ENCODE measurements at places on chromosomes 4 and X. TPM values are rescaled to one million over a fixed set of nuclear protein-coding genes. Genes with fewer than 3 reads are reported as not detected.

DNA sequence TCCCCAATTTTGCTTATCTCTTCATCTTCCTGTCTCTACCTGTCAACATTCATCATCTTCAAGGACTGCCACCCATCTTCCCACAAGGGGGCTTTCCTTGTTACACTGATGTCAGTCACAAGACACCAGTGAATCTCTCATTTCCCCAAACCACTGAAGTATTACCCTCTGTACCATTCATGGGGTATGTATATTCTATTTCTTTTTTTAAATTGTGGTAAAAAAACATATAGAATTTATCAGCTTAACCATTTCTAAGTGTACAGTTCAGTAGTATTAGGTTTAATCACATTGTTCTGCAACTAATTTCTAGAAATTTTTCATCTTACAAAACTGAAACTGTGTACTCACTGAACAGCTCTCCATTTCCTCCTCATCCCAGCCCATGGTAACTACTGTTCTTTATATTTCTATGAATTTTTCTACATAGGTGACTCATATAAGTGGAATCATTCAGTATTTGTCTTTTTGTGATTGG, 98.6 kb downstream of the LARP7 start:
- no peak for DNase-seq

- DNase-seq, result no peak
These were observed 143.9 kb downstream of the BCOR start for GRCh38 chrX:39953879-39954278.

DNA sequence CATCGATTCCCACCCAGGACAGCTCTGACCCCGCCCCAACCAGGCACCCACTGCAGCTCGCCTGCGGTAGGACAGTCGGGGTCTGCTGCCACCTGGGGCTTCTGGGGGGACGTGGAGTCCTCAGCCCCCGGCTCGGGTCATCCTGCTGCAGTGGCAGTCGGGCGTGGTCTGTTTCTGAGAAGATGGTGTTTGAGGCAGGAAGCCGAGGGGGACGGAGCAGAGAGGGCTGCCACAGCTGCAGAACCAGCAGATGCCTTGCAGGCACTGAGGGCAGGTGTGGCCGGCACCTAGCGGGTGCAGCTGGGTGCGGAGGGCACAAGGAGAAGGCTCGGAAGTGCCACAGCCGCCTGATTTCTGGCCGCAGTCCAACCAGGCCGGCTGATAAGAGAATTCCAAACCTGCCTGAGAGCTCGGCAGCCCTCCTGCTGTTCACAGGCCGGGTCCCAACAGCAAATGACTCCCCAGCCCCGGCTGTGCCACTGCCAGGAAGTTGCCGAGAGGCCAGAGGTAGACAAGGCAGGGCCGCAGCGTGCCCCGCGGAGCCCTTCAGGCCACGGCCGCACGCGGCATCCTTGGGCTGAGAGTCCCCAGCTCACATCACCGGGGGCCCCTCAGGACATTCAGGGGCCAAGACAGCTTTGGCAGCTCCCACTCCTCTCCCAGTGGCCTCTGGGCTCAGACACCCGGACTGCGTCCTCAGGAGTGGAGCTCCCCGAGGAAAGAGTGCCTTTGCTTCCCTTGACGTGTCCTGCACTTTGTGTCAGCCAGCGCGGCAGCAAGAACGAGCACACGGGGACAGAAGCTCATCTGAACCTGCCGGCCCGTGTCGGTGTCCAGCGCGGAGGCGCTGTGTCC, 9.4 kb upstream of the CPLX1 start:
- DNase-seq, result no peak

DNA sequence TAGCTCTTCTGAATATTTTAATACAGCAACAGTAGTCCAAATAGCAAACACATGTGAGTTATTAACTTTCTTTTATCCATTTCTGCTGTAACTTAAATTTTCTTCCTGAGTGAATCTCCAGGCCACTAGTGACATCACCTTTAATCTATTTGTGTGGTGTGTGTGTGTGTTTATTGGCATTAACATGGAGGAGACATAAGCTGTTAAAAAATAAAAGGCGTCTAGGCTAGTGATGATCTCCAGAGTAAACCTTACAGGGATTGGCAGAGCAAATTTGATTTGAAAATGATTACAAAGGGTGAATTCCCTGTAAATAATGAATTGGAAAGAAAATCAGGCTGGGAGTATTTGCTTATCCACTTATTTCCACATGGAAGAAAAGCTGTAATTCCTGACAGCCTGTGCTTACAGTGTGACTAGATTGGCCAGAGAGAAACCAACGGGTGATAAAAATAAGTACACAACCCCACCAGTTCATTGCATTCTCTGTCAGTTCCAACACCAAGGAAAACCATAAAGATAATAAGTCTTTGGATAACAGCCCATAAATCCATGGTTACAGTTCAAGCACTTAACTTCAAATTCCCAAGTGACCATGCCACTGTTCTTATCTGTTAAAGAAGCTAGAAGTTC, 186.1 kb downstream of the ENOX2 start:
- DNase-seq, result no peak

Gene MMRN1
- total RNA-seq, result 31.0 TPM

Gene CCNI
- total RNA-seq, result 186 TPM

DNA sequence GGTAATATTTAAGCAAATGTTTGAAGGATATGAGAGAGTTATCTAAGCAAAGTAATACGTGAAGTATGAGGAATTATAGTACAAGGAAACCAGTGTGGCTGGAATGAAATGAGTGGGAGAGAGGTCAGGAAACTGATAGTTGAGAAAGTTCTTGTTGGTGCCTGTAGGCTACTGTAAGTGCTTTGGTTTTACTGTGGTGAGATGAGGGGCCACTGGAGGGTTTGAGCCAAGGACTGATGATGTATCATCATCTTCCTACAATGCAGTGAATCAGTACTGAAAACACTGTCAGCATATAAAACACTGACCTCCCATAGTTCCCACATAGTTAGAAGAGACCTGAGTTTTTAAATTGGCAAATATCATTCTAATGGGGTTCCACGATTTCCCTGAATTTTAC, 367.5 kb upstream of the CTSO start:
- no peak for DNase-seq

Gene HOPX
- 134 TPM for total RNA-seq

Gene GPR173
- 5.4 TPM for total RNA-seq

- DNase-seq, result peak; percentile 32
These were observed 100.6 kb downstream of the AKAP4 start for GRCh38 chrX:50100188-50100587.

- no peak for DNase-seq
These were observed 9.6 kb upstream of the UVSSA start for GRCh38 chr4:1337376-1337831.

Gene TCEAL4
- 6.5 TPM for total RNA-seq

GRCh38 chr4:114636192-114636935, 37.8 kb downstream of the UGT8 start:
- no peak for DNase-seq

DNA sequence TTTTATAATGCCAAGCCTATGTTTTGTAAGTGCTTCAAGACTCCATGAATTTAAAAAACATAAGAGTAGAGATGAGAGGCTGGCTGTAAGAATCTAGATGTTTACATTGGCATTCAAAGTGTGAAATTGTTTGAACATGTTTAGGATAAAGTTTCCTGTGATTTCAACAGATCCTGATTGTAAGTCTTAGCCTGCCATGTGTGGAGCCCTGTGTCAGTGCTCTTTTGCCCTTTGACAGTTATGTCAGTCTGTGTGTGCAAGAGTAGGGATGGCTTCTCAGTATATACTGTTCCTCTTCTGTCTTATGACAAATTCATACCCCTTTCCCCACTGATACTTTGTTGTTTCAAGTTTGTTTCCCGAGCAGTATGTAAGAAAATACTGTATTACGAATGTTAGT, 68.2 kb downstream of the USP9X start:
- no peak for DNase-seq

Gene INTU
- 3.0 TPM for total RNA-seq

- DNase-seq, result no peak
These were observed 43.7 kb downstream of the NLGN4X start for GRCh38 chrX:6184900-6185515.

DNA sequence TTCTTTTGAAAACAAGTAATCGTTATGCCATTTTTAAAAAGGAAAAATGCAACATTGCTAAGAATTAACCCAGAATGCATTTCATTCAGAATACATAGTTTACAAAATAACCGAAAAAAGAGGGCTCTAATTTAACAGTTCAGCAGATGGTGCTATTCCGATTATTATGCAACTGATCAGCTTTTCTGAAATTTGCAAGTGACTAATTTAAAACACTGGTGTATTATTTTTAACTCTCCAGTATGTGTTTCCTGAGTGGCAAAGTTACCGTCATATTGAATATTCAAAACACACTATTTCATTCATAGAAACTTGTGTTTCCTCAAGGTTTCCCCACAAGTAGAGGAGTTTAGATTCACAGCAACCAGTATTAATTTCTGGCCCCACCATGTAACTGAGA, 21.1 kb downstream of the ZBTB49 start:
- DNase-seq, result no peak
